ENCODE measurements at places on chromosomes 7 and 10.

- no peak for DNase-seq
These were observed 11.1 kb upstream of the GIMAP7 start for GRCh38 chr7:150503581-150503980.

DNA sequence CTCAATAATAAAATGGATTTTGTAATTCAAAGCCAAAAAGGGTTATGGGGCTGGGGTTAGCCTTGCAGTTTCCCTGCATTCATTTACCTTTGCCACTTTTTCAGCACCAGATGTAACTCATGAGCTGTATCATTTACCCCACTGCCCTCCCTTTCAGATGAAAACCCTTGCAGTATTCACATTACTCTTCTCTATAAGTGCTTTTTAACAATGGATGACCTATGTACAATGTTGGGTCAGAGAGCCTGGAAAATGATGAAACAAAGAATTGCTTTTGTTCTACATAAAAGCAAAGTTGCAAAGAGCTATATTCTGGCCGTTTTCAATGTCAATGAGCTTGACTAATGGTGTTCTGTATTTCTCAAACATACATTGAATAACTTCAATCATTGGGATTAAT lies 189.7 kb downstream of the TMEM26 start:
- no peak for DNase-seq

GRCh38 chr10:7036951-7037350 lies 373.9 kb downstream of the SFMBT2 start:
- DNase-seq = no peak

DNA sequence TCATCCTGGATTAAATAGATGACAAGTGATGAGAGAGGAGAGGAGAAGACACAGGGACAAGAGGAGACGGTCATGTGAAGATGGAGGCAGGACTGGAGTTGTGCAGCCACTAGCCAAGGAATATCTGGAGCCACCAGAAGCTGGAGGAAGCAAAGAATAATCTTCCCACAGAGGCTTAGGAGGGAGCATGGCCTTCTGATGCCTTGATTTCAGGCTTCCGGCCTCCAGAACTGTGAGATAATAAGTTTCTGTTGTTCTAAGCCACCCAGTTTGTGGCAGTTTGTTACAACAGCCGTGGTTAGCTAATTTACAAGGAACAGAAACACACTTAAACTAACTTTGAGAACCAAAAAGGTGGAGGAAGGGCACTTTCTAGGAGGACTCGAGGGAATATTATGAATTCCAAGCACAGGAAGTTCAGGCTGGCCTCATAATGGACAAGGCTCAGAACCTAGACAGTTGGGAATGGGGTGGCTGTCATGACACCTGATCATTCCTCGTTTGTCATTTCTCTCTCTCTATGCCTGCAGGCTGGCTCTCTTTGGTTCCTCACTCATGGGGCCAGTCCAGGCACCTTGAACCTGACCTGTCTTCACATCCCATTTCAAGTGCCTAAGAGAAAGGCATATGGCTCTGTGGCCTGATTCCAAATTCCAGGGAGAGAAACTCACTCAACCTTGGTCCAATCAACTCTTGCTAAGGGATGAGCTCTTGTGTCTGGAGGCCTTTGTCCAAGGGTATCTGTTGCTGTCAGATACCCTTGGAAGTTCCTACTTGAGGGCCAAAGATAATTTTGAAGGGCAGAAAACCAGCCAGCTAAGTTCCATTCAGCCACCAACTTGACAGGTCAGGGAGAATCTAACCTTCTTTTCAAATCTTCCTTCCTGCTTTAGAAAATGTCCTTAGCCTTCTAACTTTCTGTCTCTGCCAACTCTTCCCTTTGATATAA lies 33.5 kb upstream of the PDZD8 start:
- no peak for DNase-seq

DNA sequence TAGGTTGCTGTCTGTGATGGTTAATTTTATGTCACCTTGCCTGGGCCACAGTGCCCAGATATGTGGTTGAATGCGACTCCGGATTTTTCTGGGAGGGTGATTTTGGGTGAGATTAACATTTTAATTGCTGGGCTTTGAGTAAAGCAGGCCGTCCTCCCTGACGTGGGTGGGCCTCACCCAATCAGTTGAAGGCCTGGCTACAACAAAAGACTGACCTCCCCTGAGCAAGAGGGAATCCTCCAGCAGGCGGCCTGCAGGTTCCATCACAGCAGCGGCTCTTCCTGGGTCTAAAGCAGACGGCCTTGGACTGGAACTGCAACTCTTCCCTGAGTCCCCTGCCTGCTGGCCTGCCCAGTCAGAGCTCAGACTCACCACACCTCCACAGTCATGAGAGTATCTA lies 114.2 kb downstream of the SFMBT2 start:
- no peak for DNase-seq

GRCh38 chr10:85922356-85923129 lies 444.1 kb downstream of the GRID1 start:
- DNase-seq = no peak

DNA sequence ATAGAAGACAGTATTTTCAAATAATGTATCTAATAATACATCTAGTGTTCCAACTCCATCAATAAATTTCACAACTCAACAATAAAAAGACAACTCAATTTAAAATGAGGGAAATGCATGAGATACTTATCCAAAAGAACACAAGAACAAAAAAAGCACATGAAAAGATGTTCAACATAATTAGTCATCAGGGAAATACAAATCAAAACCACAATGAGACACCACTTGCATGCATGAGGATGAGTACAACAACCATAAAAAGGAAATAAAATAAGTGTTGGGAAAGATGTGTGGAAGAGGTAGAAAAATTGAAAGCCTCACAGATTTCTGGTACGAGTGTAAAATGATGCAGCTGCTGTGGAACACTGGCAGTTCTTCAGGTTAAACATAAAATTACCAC lies 111.6 kb upstream of the PTPRZ1 start:
- DNase-seq = no peak

GRCh38 chr10:132605390-132605789 lies 67.8 kb downstream of the INPP5A start:
- DNase-seq = no peak

GRCh38 chr7:30869794-30870611 lies 41.6 kb upstream of the AQP1 start:
- DNase-seq = no peak

DNA sequence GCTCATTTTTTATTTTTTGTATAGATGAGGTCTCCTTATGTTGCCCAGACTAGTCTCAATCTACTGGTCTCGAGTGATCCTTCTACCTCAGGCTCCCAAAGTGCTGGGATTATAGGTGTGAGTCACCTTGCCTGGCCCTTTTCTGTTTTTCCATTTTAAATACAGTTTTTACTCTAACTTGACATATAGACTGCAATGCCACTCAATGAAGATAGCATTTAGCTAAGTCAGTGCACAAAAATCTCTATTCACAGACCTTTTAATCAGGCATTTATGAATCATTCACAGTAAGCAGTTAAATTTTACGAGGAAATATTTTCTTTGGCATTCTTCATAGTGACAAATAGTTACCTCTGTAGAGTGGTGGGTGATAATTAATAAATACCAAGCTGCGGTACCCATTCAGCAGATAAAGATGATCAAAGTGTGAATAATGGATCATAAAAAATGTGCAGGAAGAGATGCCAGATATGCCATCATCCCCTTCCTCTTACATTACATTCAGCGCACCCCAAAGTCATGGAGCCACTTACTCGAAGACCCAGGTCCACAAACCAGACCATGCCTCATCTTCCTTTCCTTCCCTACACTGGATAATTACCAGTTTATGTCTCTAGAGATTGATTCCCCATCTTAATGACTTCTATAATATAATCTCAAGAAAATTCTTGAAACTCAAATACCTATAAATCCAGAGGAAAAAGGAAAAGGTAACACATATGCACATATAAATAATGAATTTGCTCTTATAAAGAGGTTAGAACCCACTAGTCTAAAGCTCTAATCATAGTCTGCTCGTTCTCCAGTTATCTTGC lies 56.0 kb downstream of the UBE2H start:
- DNase-seq = no peak

- DNase-seq = peak; percentile 14
These were observed 45.3 kb upstream of the CDK1 start for GRCh38 chr10:60732807-60733516.

DNA sequence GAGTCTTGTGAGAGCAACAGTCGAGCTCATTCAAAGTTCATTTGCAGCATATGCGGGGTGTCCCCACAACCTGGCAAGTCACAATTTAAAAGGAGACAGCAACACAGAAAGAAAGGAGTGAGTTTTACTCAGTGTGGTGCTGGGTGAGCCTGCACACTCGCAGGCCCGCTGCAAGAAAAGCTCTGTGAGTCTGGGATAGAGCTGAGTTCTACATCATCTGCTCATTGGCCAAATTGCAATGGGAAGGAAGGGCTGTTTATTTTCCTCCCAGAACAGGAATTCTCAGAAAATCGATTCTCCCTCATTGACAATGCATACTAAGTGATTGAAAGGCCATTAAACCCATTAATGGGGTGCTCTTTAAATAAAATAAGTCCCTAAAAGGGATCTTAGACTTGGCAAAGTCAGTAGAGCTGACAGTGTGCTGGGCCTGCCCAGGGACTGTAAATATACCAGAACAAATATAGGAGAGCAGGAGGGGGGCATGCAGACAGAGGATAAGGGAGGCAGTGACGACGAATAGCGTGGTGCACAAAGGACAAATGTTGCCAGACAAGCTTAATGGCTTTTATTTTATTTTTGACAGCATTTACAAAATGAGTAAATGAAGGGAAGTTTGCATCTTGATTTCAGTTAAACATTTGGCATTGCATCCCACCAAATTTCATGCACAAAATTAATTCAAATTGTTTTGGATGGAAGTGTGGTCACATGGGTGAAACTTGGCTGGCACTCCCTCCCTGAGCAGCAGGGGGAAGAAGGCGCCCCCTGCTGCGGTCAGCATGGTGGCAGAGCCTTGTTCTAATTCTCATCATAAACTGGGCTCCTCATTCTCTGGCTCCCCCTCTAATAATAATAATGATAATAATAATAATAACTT lies 215.7 kb downstream of the SNX10 start:
- DNase-seq = no peak

GRCh38 chr7:50714857-50715256 lies 67.8 kb downstream of the GRB10 start:
- DNase-seq = no peak

- DNase-seq = no peak
These were observed 257.9 kb downstream of the PRPF18 start for GRCh38 chr10:13844651-13845050.

DNA sequence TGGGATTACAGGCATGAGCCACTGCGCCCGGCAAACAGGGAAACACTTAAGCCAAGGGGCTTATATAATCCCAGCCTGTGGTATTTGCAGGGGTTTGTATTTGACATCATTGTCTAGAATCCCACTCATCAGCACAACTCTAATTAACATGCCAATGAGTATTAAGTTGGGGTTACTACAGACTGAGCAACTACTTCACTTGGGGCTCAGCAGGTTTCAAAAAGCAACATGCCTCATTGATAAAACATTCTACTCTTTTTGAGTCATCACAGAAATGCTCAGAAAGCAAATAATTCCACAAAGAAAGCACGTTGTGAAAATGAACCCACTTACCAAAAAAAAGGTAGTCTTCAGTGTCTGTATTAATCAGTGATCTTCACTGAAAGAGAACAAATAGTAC lies 236.9 kb upstream of the CELF2 start:
- DNase-seq = no peak

DNA sequence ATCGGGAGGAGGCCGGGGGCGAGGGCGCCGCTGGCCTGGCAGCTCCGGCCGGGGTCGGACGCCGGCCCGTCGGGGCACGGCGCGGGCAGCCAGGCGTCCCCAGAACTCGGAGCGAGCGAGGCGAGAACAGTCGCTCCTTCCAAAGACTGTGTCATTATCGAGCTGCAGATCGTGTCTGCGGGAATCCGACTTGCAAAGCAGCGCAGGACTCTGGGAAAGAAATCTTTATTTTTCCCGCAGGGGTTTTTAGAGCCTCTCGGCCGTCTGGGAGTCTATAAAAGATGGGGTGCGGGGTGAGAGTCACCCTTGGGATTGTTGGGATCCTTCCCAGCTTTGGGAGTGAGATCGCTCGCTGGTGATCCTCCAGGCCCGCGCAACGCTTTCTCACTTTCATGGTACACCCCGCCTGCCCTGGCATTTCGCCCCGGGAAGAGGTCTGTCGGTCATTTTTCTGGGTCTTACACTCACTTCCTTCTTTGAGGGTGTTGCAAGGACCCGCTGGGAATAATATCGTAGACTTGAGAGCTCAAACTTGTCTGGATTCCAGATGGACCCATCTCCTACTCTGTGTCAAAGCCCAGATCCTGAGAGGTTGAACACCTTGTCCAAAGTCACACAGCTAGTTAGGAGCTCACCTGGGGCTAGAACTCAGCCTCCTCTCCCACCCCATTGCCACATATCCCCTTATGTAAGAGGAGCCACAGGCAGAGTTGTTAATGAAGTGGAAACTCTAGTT lies 1.0 kb downstream of the UBTD1 start:
- DNase-seq = no peak

DNA sequence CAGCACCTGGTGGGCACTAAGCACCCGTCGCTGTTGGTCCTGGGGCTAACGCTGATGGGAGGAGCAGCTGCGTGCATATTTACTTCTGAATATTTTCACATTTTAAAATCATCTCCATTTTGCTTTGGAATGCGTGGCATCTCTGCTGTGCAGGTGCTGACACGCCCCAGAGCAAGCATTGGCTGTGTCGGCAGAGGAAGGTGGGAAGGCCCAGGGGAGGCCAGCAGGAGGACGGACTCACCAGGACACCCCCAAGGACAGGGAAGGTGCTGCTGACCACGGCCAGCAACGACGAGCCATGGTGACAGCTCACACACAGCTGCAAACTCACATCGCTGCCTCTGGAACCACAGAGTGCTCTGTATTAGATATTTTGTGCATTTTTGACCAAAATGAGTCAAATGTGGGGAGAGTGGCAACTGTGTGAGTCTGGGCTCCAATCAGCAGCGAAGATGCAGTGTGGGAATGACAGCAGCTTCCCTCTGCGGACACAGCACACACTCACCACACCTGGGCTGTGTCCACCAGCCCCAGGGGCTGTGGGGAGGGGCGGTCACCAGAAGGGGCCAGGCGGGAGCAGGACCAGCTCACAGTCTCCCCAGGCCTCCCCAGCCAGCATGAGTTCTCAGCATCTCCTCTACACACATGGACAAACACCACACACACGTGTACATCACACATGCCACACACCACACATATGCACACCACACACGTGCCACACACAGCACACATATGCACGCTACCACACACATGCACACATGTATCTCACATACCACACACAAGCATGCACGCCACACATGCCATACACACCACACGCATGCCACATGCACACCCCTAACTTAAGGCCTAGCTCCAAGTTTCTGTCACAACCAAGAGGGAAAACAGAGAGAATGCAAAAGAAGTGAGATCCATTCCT lies 58.2 kb downstream of the PTPRN2 start:
- DNase-seq = no peak

DNA sequence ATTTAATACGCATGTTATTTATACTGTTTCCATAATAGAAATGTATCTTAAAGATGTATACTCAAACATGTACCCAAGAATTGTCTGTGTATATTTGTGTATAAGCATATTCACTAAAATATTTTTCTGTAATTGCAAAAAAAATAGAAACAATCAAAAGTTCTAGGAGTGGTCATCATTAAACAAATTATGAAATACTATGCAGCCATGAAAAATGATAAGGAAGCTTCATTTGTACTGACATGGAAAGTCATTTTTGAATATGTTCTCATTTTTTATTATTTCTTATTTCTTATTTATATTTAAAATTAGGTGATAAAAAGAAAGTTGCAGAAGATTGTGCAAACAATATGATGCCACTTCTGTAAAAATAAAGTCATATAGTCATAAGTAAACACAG lies 400.0 kb upstream of the AUTS2 start:
- no peak for DNase-seq

All from activated CD4-positive, alpha-beta T cell treated with anti-CD3 and anti-CD28 coated beads, Interleukin-2, amount 50 U/mL, for 24 hours (primary cell).